ENCODE measurements at places on chromosomes 12 and 14.

GRCh38 chr12:94687891-94688290, 37.5 kb upstream of the TMCC3 start:
- no peak for DNase-seq

GRCh38 chr12:54370171-54370730, 6.0 kb upstream of the GPR84 start:
- peak; percentile 72 for DNase-seq

- DNase-seq, result no peak
These were observed 15.4 kb upstream of the UBC start for GRCh38 chr12:124929649-124930419.

DNA sequence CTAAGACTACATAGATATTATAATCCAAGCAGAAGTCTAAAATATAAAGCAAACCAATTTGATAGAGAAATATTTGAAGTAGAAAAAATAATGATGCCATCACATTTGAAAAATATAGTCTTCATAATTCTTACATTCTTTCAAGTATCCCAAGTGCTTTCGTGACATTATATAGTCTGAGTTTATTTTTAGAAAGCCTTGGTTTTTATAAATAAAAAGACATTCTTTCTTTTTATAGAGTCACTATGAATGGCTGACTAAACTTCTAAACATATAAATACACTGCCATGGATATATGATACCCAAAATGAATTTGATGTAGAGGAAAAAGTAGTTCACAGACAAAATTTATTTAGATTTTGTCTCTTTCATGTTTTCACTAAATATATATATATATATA, 135.1 kb upstream of the PDZRN4 start:
- no peak for DNase-seq

- DNase-seq, result peak; percentile 59
These were observed 970 bp downstream of the CDH24 start for GRCh38 chr14:23056145-23056955.

All from left ventricle myocardium inferior (tissue), 1 donor.